ENCODE measurements at places on chromosomes 6 and 20. TPM values are rescaled to one million over a fixed set of nuclear protein-coding genes. Genes with fewer than 3 reads are reported as not detected.

DNA sequence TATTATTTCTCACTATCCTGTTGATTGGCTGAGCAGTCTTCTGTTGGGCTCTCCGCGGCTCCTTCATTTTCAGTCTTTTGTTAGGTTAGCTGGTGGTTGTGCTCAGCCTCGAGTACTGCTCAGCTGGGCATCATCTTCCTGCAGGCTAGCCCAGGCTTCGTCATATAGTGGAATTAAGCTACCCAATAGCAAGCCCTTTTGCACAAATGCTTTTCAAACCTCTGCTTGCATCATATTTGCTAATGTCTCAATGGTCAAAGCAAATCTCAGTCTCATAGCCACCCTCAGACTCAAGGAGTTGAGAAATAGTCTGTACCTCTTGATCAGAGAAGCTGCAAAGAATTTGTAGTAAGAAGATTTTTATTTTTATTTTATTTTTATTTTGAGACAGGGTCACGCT, 23.7 kb downstream of the STX11 start:
- DNase-seq = no peak

DNA sequence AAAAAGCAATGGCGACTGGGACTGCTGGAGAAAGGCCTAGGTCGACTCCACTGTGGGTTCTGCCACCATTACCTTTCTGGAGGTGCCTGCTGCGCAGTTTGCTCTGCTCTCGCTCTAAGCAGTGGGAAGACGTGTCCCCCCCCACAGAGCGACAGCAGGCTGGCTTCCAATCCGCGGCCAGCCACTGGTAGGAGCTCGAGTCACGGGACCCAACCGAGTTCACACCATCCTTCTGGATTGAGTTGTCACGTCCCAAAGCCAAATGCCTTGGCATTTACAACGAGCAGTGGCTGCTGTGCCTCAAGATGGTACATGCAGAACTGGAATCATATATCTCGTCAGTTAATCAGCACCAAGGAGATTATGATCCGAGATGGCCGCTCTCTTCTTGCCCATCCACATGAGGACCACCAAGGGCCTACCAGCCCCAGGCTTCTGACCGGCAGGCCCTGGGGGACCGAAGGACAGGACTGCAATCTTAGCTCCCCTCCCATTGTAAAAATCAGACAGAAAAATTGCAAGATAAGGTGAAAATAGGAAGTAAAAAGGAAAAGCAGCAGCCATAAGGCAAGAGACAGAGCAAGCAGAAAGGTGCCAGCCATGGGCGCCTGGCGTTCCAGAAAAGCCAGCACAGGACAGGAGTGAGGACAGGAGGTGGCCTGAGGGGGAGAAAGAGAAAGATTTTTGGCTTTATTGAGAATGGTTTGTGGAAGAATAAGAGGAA, 74.4 kb downstream of the TRAM2 start:
- DNase-seq = no peak

DNA sequence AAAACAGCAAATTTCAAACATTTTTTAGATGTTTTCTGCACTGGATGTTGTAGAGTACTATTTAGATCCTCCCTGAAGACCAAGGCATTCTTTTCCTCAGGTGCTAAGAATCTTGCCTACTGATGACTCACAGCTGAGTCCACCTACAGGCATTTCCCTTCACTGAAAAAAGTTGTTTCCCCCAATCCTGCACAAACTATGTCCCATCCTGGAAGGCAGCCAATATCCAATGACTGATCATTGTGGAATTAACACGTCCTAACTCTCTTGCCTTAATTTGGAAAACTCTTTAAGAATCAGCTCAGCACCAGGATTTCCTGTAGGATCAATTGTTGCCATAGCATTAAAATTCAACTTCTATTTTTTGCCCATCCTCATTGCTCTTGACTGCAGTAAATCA, 268.4 kb upstream of the IRAK1BP1 start:
- no peak for DNase-seq

GRCh38 chr6:150207931-150208570, 65.2 kb downstream of the PPP1R14C start:
- no peak for DNase-seq

DNA sequence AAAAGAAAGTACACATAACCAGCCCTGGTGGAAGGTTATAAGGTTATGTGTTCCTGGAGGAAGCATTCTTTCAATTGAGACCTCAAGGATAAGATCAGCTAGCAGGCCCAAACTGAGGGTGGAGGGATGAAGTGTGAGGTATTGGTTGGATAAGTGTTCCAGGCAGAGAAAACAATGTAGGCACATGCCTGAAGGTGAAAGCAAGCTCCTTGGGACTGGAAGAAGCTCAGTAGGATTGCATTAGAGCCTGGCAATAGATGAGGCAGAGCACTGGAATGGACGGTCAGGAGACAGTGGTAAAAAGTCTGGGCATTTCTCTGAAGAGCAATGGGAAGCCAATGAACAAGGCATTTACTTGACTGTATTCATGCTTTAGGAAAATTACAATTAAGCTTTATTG, 89.9 kb upstream of the SHLD1 start:
- DNase-seq = no peak

DNA sequence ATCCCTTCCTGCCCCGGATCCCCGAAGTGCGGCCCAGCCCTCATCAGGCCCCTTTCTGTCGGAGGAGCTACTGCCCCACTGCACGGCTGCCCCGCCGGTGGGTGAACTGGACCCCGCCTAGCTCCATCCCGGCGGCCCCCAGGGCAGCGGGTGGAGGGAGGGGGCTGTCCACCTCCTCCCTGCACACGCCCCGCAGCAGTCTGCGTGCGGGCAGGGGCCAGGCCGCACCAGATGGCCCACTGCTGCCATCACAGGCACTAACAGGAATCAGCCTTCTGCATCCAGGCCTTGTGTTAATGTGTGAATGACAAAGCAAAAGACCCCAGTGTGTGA, 54.9 kb upstream of the UNC93A start:
- no peak for DNase-seq

- peak; percentile 84 for DNase-seq
Measured at GRCh38 chr20:49216991-49217578, 2.1 kb upstream of the DDX27 start.

DNA sequence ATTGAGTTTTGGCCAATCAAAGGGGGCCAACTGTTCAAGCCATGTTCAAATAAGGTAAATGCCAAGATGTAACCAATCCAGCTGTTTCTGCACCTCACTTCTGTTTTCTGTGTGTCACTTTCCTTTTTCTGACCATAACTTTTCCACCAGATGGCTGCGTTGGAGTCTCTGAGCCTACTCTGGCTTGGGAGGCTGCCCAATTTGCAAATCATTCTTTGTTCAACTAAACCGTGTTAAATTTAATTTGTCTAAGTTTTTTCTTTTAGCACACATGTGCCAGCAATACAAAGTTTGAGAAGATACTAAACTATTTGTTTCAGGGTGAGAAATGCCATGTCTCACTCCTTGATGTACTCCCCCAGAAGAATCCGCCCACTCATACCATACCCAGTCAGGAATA, 52.1 kb downstream of the IYD start:
- no peak for DNase-seq

- DNase-seq = no peak
Measured at GRCh38 chr20:64214952-64215351, 40.6 kb upstream of the PCMTD2 start.

The TTK gene
- 0.61 TPM for total RNA-seq

The THEMIS gene
- 58.7 TPM for total RNA-seq

The ECT2L gene
- total RNA-seq = not detected

The MARCKS gene
- 2.2 TPM for total RNA-seq

The ARMC12 gene
- 1.3 TPM for total RNA-seq

Data from CD4-positive, alpha-beta memory T cell (primary cell).